AG04449 (cell line): ENCODE measurements at places on chromosomes 7 and 10.

- DNase-seq = no peak
These were observed 41.8 kb upstream of the HYCC1 start for GRCh38 chr7:23055582-23056178.

DNA sequence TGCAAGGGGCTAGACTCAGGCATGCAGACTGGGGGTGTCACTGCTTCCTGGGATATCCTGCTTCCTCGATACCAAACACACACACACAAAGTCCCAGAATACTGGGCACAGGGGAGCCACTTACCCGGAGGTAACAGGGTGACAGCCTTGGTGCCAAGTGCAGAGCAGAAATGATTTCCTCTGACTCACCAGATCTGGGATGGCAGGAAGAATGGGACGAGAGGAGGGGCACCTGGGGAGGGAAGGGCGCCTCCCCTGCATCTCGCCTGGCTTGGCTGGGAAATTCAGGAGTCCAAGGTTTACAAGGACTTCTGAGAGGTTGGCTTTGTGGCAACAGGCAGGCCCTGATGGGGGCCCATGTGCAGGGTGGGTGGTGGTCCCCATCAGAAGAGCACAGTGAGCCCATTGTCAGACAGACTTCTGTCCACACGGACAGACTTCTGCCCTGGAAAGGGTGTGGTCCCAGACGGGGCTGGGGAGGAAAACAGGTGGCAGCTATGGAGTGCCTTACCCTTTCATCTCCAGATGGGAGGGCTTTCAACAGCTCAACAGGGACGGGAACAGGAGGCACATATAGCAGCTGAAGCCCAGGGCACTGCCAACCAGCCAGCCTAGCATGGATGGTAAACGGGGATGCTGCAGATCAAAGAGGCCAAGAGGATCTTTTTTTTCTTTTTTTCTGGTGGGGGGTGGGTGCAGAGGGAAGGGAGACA, 9.7 kb upstream of the CCL24 start:
- DNase-seq = no peak

- no peak for DNase-seq
These were observed 1038.3 kb downstream of the LRMDA start for GRCh38 chr10:76469675-76470074.

GRCh38 chr10:29946953-29947700, 112.3 kb downstream of the JCAD start:
- peak; percentile 52 for DNase-seq

DNA sequence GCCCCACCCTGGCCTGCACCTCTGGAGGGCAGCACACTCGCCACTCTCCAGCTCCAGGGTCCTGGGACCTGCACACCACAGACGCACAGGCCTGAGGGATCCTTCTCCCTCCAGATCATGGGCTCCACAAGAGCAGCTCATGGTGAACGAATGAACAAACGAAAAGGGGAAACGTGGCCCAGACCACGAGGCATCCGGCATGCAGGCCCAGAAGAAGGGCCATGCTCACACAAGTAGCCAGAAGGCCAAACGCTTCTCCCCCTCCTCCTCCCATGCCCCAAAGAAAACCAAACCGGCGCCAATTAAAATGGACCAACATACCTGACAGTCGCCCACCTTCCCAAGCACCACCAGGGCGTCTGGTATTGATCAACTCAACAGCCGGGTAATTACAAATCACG, 30.4 kb downstream of the MAD1L1 start:
- DNase-seq = no peak

DNA sequence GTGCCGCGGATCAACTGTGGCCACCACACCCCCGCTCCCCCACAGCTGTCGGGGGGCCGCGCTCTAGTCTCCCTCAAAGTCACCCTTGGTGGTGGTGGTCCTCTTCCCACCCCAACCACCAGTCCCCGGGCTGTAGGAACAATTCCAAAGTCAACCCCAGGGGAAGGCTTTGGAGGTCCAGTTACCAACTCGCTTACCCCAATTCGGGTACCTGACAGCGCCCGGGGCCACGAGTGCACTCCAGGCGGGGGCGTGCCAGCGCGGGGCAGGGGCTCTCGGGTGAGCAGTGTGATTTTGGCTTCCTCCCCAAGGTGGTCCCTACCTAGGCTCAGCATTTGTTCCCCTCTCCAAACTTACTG, 584 bp upstream of the ZMIZ1 start:
- no peak for DNase-seq

GRCh38 chr10:947051-947450, 15.5 kb upstream of the LARP4B start:
- no peak for DNase-seq

- DNase-seq = no peak
These were observed 57.9 kb upstream of the FEZF1 start for GRCh38 chr7:122362473-122362872.

DNA sequence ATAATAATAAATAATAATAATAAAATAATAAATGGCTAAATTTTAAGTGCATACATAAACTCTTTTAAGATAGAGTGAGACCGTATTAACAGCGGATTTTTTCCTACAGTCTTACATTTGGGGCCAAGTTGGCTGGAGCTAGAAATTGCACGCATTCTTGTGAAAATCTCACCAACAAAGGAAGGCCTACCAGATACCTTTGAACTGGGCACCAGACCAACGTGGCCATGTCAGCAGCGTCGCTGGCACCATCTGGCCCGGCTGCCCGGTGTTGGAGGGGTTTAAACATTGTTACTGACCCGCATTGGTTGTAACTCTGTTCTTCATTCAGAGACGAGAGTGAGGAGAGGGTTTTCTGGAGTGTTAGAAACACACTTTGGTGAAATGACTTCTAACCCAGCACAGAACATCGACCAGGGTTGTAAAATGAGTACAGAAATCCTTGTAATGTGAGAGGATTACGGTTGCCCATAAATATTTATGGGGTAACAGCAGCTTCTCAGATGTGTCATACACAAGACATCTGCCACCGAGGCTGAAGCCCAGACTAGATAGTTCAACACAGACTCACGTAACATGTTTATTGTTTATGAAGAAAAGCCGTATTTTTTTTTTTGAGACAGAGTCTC, 34.6 kb upstream of the UNCX start:
- DNase-seq = peak; percentile 78

DNA sequence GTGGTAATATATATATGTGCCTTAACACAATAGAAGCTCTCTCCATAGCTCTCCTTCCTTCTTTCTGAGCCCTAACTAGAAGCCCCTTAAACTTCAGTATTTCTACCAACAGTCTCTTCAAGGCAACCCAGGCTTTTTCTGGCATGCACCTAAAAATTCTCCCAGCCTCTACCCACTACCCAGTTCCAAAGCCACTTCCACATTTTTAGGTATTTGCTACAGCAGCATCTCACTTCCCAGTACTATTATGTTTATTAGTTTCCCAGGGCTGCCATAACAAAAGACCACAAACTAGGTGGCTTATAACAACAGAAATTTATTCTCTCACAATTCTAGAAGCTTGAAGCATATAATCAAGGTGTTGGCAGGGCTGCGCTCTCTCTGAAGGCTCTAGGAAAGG, 15.7 kb upstream of the TNKS2 start:
- DNase-seq = no peak

DNA sequence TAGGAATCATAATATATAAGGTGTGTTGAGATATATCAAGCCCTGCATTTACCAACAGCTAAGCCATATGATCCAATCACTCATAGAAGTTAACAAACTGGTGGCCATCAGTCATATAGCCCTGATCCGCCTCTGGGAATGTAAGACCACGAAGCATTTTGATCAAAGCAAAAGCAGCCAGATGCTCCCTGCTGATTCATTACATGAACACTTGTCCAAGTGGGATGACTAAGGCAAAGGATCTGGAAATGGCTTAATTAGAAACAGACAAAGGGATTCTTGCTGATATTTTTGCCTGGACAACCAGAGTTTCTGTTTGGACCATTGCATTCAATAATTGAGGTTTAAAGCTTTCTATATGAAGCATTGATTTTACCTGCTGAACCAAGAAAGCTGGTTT, 535.5 kb downstream of the GPAM start:
- peak; percentile 1 for DNase-seq

GRCh38 chr10:79361726-79362397, 14.6 kb downstream of the PPIF start:
- no peak for DNase-seq

DNA sequence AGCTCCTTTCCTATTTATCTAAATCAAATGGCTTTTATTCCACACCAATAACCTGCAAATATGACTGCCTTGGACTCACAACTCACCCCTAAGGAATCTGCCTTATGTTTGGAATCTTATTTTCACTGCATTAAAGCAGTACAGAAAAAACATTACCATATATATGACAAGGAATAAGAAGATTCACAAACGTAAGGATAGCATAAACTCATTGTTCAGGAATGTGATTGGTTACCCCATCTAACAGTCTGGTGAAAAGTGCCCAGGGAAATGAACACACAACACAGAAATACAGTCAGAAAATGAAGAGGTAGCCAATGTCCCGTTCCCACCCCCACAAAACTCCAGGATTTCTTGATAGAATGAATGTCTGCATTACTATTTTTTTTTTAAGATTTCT, 2.0 kb downstream of the PPP3CB start:
- peak; percentile 84 for DNase-seq
